ENCODE measurements at places on chromosomes 4 and X.

- no peak for DNase-seq
These were observed 602.9 kb upstream of the HTR2C start for GRCh38 chrX:113980953-113981352.

- DNase-seq, result no peak
These were observed 20.7 kb upstream of the GRXCR1 start for GRCh38 chr4:42871671-42872290.

DNA sequence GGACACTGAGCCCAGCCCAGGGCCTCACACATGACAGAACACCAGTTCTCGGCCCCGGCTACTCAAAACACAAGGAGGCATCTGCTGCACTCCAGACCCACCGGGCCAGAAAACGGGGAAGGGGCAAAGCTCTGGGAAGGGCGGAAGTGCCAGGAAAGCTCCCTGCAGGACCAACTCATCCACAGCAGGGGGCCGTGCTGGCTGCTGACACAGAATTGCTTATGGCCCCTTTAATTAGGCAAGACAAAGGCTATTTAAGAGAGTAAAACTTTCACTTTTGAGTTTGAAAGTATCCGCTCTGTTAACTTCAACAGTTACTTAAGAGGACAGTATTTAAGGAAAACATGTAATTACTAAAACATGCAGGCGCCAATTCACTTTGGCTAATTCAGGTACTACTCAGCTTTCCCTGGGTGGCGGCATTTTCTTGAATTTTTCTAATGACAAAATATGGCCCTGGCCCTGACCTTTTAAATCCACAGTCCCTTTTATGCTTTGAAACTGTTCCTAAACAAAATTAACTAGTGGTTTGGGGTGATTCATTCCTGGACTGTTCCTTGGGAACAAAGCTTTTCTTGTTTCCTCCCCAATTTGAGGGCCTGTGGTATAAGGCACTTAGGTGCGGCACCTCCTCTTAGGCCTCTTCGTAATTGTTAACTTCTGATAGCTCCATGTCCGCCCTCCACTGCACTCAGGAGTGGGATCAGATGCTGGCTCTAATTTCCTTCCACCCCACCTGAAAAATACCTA lies 40.4 kb downstream of the NSG1 start:
- DNase-seq, result no peak

DNA sequence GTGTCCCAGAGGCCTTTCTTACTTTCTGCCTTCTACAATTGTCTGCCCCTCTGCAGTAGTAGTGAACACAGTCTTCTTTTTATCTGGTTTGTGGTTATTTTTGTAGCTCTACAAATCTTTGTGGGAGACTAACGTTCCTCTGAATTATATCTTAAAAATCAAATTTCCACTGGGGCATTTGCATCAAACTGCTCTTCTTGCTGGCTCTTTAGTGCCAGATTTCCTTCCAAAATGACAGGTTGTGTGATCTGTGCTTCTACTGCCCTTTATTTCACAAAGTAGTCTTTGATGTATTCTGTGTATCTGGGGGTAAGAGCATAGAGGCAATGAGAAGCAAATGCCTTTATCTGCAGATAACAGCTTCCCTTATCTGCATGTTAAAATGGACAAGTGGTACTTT lies 34.5 kb downstream of the TSPAN7 start:
- DNase-seq, result no peak

- DNase-seq, result no peak
These were observed 62.0 kb downstream of the HTT start for GRCh38 chr4:3136454-3136853.

- no peak for DNase-seq
These were observed 65.5 kb downstream of the F9 start for GRCh38 chrX:139596068-139596467.

DNA sequence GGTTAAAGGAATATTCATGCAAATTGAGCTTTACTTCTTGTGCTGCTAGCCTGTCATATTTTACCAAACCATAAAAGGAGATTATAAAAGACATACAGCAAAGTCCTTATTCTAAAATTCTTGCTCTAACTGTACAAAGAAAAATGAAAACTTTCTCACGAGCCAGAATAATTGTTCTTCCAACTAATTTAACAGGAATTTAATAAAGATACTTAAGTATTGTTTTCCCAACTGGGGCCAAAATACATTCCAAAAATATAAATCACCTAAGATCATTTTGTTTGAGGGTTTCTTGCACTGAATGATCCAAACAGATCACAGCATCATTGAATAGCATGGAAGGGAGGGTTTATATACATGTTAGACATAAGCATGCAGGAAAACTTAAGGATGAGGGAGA lies 127.1 kb upstream of the PCDH18 start:
- no peak for DNase-seq

- no peak for DNase-seq
These were observed 2.1 kb downstream of the MPC1L start for GRCh38 chrX:40625294-40625693.
